ENCODE measurements at places on chromosomes 1 and 21.

GRCh38 chr1:39833121-39833520, 44.5 kb upstream of the BMP8B start:
- peak; percentile 37 for DNase-seq

GRCh38 chr1:30038134-30039025, 685.0 kb downstream of the MATN1 start:
- DNase-seq = no peak

GRCh38 chr1:15016526-15016925, 137.0 kb upstream of the TMEM51 start:
- DNase-seq = no peak

DNA sequence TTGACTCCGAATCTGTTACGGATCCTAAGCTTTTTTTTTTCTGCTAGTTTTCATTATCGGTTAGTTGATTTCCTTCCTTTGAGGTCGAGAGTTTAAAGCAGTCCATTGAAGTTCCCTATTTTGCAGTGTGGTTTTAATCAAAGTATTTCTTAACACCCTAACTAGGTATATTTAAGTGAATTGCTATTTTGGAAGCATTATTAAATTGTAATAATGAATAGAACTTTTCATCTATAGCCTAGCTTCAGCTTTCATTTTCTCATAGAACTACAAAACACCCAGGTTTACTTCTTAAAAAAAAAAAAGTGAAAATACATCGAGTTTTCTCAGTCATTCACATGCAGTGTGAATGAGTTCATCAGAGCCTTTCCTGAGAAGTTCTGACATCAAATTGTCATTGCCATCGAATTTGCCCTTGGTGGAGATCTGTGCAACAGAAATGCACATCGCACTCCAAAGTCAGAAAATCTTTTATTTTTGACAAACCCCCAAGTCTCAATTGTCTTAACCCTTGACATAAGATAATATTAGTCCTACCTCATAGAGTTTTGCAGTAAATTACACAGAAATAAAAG, 1.1 kb upstream of the LBR start:
- DNase-seq = no peak

GRCh38 chr1:201515062-201515750, 8.3 kb upstream of the CSRP1 start:
- no peak for DNase-seq

DNA sequence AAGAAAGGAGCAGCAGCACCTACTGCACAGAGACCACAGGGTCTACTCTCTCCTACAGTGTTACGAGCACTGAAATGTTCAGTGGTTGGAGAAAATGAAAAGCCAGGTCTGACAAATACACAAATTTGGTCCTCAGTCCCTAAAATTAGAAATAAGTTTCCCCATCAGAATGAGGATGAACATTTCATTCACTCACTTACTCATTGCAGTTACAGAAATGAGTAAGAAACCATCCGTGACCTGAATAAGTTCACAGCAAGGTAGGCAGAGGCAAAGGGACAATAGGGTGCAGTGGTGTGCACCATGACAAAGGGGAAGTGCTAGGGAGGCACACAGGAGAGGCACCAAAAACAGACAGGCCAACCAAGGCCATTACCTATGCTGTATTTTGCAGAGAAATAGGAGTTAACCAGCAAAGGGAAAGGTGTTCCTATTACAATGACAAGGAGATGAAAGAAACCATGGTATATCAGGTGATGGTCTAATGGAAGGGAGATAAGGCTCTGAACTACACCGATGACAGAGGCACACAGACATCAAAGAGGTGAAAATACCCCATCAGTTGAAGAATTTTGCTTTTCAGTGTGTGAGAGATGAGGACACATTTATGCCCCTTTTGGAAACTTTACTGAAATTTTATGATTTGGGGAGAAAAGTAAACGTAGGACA, 29.4 kb downstream of the VAV3 start:
- no peak for DNase-seq

DNA sequence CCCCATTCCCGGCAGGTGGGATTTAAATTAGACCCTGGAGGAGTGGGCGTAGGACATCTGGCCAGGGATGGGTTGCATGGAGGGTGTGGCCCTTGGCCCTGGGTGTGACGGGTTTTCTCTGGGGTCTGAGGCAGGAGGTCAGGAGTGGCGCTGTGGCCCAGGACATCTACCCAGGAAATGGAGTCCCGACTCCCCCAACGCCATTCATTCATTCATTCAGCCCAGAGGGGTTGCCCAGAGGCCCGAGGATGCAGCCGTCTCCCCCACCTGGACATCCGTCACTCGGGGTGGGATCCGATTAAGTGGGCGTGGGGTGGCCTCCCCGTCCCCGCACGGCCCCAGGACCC, 663 bp downstream of the ATP13A2 start:
- no peak for DNase-seq

- no peak for DNase-seq
Measured at GRCh38 chr1:53086491-53087070, 24.6 kb downstream of the PODN start.

DNA sequence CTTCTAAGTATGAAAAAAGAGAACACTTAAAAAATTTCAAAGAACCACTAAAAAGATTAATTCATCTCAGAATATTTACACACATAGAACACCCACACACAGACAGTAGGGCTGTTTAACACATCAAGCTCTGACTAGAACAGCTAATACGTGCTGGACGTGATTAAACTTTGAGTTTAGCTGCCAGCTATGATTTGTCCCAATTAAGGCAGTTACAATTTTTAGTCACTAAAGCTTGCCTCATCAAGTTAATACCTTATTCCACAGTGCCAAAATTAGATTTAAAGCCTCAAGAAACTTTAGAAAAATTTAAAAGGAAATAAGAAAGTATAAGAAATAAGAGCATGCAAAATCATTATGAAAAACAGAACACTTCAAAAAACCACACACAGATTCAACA, 18.9 kb downstream of the SLC16A1 start:
- DNase-seq = peak; percentile 50

- DNase-seq = peak; percentile 92
Measured at GRCh38 chr1:83546874-83547273, 452.1 kb downstream of the TTLL7 start.

GRCh38 chr1:230816018-230816417, 52.3 kb downstream of the C1orf198 start:
- DNase-seq = no peak

DNA sequence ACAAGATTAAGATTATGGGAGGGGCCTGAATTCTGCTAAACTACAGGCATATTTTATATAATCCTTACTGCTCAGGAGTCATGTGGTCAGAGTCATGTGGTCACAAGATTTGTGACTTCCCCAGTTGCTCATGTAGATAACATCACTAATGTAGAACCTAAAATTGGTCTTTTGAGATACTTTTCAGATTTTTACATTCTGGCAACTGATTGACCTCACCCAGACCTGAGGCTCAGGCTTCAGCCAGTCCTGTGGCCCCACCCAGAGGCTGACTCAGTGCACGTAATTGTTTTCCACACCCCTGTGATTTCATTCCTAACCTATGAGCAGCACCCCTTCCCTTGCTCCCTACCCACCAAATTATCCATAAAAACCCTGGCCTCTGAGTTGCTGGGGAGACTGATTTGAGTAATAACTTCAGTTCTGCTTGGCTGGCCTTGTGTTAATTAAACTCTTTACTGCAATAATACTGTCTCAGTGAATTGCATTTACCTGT, 41.7 kb upstream of the ZNF326 start:
- DNase-seq = peak; percentile 87

DNA sequence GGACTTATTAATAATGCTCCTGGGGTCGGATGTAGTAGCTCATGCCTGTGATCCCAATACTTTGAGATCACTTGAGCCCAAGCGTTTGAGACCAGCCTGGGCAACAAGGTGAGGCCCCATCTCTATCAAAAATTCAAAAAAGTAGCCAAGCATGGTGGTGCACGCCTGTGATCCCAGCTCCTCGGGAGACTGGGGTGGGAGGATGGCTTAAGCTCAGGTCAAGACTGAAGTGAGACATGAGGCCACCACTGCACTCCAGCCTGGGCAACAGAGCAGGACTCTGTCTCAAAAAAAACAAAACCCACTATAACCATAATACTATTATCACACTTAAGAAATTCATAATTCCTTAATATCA, 1.6 kb upstream of the DEGS1 start:
- DNase-seq = no peak

- DNase-seq = no peak
Measured at GRCh38 chr1:210315529-210315928, 13.2 kb upstream of the HHAT start.

DNA sequence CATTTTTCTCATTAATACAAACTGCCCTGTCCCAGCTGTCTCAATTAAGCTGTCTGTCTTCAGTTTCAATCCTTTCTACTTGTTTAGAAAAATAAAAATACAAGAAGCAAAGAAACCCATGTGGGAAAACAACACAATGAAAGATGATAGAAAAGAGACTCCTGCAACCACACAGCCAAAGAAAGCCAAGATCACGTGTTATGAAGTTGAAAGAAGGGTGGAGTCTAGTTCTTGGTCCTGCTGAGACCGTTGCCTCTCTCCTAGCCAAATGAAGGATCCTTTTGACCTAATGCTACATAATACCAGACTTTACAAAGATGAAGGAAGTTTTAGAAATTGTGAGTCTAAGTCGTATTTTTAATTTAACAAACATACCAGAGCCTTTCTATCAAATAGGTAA, 218.8 kb upstream of the RRP15 start:
- DNase-seq = no peak

- peak; percentile 20 for DNase-seq
Measured at GRCh38 chr1:177092001-177092400, 72.5 kb downstream of the ASTN1 start.

DNA sequence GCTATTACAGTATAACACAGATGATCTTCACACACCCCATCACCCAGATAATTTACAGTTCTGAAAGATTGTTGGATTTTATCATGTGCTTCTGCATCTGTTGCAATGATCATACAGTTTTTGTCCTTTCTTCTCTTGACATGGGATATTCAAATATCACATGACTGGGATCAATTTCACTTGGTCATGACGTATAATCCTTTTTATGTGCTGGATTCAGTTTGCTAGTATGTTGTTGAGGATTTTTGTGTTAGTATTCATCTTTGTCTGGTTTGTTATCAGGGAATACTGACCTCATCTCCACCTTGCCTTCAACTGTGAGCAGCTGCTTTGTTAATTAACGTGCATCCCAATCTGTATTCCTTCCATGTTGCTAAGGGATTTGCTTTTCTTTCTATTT, 44.7 kb upstream of the DISC1 start:
- DNase-seq = no peak
